ENCODE measurements at places on chromosomes 6 and 20.

DNA sequence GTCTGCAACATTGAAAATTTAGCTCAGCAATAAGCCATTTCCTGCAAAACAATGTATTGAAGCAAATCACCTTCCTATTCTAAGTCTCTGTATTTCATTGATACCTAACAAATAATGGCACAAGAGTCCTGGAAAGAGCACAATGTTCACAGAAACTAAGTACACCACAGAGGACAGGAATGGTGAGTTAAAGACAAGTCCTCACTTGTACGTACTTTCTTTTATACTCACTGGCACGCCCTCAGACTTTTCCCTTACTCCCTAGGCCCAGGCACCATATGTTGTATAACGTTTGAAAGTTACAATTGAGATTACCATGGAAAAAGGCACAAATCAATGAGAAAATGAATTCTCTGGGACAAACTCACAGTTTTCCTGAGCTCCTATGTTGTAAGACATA, 683.0 kb upstream of the MANEA start:
- DNase-seq: no peak

- DNase-seq: no peak
Observed at GRCh38 chr20:25223765-25224720, 23.8 kb upstream of the PYGB start.

- DNase-seq: no peak
Observed at GRCh38 chr6:169775321-169775720, 23.9 kb downstream of the ERMARD start.

- peak; percentile 35 for DNase-seq
Observed at GRCh38 chr20:58342104-58342945, 32.8 kb downstream of the RAB22A start.

DNA sequence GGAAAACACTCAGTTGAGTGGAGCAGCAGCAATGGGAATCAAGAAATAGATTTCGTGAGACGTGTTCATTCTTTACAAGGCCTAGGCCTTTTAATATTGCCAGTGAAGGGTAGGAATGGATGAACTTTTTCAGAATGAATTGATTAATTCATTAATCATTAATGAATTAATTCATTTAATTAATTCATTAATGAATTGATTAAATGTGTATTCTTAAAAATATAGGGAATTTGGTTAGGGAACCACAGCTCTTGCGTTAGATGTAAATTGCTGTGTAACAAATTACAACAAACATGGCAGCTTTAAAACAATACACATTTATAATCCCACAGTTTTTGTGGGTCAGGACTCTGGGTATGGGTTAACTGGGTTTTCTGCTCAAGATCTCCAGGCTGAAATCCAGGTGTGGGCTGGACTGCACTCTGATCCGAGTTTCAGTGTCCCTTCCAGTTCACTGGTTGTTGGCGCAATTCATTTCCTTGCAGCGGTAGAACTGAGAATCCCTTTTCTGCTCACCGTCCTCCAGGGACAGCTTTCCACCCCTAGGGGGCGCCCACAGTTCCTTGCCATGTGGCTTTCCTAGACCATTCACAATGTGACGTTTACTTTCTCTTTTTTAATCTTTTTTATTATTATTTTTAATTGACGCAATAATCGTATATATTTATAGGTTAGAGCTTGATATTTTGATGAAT, 32.8 kb upstream of the BCAS1 start:
- DNase-seq: no peak

DNA sequence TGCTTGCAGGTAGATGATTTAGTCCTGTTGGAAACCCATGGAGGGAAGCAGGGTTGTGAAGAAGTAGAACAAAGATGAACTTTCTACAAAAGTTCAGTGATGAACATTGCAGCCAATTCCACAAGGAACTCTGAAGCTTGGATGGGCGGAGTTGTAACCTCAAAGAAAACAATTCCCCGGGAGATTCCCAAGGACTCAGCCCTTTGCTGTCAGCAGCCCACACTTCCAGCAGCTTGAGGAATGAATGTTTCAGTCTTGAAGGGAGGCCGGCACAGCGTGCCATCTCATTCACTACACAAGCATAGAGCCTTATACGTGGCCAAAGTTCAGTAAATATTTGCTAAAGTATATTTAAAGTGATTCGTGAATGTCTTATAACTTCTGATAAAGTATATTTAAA, 269.4 kb downstream of the NKAIN2 start:
- DNase-seq: no peak

DNA sequence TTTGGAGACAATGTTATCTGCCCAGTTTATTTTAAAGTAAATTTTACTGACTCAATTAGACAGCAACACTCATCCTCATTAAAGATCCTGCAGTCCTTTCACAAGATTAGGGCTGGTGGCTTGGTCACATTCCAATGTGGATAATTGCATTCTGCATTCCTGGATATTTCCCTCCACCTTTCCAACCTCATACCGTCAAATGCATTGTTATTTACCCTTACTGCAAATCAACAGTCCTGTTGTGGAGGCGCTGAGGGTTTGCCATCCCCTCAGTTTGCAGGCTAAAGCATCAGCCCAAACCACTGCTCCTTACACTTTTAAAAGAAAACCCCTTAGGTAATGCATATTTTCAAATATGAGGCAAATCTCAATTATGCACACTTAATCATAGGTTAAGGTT, 5.4 kb downstream of the CITED2 start:
- DNase-seq: no peak

GRCh38 chr6:28357036-28357435, 7.3 kb downstream of the ZKSCAN3 start:
- DNase-seq: no peak

DNA sequence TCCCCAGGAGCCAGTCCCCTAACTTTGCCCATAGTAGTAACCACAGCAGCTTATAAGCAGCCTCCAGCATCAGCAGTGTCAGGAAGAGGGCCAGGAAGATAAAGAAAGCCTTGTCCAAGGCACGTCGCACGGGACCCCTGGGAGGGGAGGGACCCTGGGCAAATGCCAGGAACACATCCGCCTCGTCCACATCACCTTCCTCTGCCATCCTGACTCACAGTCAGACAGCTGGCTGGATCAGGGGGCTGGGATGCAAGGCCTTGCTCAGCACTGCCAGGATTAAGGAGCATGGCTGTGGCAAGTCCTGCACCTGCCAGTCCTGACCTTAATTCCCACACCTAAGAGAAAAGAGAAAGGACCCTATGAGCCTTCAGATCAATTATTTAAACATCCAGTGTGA, 11.5 kb upstream of the ZBTB22 start:
- DNase-seq: no peak

DNA sequence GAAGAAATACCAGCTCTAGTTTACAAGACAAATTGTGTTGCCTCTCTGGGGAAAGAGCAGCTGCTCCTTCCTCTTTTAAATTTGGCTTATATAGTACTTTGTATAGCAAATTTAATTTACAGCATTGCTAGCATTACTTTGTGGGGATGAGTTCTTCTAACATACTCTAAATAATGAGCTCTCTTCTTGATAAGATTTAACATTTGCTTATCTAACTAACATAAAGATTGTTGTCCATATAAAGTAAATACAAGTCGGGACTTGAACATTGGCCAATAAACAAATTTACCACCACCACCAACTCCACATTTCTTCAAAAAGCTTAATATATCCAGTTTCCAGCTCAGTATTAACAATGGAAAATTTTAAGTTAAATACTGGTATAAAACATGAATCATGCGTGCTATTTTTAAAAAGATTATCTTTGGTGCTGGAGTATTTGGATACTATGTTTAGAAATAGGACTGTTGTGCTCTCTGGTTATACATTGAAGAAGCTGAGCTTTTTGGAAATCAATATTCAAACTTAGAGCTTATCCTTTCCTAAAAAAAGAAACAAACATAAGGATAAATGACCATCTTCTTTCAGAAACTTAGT, 1146.9 kb upstream of the GJE1 start:
- no peak for DNase-seq

DNA sequence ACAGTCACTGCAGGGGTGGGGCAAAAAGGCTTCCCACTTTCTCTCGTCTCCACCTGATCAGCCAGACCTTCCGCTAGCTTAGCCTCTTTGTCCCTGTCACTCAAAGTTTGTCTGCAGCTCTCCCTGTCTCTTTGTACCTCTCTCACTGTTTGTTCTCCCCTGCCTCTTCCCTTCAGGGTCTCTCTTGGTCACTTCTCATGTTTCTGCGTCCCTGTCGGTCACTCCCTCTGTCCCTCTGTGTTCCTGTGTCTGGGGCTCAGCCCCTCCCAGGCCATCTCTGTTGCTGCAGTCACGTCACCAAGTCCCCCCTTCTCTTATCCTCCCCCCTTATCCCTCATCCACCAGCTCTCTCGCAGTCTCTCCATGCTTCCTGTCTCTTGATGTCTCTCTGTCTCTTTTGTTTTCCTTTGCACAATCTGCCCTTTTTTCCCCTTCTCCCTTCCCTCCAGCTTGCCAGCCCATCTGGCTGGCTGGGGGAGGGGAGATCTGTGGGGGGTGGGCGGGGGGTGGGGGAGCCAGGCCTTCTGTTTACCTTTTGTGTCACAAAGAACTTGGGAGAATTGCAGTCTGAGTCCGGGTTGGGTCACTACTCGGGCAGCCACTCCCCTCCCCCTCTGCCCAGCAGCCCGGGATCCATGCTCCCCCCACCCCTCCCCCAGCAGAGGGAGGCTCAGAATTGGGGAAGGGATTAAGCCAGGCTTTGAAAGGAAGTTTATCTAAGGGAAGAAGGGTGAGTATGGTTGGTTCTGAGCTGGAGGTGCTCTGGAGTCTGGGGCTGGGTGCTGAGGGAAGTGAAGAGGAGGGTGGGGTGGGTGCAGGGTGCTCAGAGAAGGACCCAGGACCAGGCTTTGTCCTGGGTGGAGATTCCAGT, 32.3 kb downstream of the FOXP4 start:
- peak; percentile 8 for DNase-seq

GRCh38 chr6:25138934-25139415, 140.2 kb upstream of the CARMIL1 start:
- DNase-seq: no peak

GRCh38 chr6:160931378-160932310, 59.9 kb upstream of the MAP3K4 start:
- DNase-seq: no peak

DNA sequence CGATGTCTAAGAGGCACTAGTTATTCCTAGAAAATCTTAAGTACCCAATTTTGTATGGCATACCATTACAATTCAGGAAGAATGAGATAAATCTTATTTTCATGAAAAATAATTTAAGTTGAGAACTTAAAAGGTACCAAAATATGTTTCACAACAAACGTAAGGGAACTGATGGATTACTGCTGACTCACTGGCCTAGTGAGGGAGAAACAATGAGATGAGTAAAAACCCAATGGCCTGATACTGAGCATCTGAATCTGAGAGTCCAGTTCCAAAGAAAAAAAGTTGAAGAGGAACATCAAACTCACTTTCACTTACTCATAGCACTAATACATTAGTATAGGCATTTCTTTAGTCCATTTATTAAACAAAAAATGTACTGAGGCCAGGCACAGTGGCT, 56.0 kb downstream of the MDN1 start:
- no peak for DNase-seq

DNA sequence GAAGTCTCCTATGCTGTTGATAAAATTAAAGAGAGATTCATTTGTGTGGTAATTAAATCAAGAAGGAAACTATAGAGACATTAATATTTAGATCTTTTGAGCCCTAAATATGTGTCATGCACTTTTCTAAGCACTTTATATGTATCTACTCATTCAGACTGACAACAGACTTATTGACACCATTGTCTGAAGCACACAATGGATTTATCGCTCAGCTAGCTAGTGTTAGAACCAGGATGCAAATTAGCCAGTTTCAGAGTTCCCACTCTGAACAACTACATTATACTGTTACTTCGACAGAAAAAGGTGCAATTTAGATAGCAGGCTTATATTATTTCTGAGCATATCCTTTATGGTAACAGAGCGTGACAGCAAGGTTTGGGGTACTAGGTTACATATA, 27.7 kb upstream of the KIAA0408 start:
- no peak for DNase-seq

DNA sequence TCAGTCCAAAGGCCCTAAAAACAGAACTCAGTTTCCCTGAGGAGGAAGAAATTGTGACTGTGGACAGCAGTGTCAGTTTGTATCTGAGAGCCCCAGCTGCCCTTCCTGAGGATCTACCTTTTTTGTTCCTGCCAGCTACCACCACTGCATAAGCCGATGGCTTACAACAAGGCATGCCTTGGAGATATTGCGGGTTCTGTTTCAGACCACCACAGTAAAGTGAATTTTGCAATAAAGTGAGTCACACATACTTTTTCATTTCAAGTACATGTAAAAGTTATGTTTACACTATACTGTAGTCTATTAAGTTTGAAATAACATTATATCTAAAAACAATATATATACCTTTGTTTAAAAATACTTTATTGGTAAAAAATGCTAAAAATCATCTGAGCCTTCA, 9.6 kb upstream of the CST3 start:
- no peak for DNase-seq

GRCh38 chr6:139378226-139378625, 3.8 kb upstream of the CITED2 start:
- DNase-seq: no peak

- no peak for DNase-seq
Observed at GRCh38 chr6:128516514-128516898, 3.9 kb downstream of the PTPRK start.

DNA sequence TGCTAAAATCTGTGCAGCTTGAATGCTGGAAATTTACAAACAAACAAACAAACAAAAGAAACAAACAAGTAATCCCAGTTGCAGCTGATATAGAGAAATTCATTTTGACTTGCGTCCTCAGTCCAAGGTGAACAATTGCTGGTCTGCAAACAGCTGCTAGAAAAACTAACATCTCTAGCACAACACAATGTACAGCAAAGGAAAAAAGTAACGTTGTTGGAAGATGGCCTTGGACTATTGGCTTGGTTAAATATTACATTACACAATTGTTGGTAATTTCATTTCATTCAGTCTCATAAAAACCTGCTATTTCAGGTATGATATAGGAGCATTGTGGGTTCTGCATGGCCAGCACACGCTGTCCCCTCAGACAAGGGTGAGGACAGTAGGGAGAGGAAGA, 50.0 kb downstream of the STMND1 start:
- no peak for DNase-seq

DNA sequence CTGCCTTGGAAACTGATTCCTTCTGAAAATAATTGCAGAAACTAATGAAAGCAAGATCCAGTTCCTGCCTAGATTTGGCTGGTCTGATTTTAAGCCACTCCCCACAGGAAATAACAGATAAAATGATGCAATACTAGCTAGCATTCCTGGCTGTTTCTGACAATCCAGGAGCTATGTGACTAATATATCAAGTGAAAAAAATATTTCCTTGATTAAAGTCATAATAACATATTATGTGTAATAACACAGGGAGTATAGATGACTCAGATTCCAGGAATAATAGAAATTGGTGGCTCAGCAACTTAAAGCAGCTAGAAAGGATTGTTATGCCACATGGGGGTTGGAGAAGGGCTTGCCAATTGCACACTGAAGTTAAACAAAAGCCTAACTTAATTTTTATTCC, 182.7 kb upstream of the SALL4 start:
- DNase-seq: peak; percentile 98

- peak; percentile 37 for DNase-seq
Observed at GRCh38 chr6:47034926-47035325, 7.2 kb downstream of the ADGRF1 start.
